ENCODE measurements at places on chromosomes 12 and 14.
A peak's percentile ranks its signal among the peaks of the same experiment; 100 is the strongest.

DNA sequence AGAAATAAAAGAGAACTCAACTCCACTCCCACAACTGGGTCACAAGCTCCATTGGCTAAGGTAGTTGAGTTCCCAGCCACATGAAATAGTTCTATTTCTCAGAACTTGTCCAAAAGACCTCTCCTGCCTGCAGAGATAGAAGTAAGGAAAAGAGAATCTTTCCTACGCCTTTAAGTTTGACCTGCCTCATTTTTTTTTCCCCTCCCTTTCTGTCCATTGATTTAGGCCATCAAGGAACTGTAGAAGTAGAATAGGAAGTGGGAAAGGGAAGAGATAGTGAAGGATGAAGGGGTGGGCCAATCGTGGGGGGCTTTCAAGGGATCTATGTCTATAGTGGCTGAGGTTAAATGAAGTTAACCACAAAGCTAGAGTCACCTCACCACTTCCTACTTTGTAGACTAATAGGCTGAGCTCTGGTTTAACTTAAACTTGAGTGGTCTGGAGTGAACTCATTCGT lies 13.9 kb upstream of the NUDT4 start:
- no peak for DNase-seq

DNA sequence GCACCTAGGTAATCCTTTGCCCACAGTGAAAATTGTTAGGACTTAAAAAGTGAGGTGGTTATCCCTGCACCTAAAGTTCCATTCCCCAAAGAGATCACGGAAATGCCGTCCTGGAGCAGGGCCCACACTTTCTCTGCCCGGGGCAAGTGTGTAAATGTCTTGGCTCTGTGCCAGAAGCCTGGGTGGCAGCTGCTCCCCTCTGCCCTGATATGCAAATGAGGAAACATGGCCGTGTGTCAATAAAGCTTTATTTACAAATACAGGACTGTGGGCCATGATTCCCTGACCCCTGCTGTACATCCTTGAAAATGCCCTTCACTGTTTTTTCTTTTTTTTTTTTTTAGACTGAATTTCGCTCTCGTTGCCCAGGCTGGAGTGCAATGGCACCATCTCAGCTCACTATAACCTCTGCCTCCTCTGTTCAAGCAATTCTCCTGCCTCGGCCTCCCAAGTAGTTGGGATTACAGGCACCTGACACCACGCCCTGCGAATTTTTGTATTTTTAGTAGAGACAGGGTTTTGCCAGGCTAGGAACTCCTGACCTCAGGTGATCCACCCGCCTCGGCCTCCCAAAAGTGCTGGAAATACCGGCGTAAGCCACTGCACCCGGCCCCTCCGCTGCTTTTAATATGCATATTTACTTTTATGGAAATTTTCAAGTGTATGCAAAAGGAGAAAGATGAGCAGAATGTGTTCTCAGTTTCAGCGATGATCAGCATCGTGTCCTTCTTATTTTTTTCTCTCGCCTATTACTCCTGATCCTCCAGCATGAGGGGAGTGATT lies 75.5 kb downstream of the GALNT9 start:
- no peak for DNase-seq

DNA sequence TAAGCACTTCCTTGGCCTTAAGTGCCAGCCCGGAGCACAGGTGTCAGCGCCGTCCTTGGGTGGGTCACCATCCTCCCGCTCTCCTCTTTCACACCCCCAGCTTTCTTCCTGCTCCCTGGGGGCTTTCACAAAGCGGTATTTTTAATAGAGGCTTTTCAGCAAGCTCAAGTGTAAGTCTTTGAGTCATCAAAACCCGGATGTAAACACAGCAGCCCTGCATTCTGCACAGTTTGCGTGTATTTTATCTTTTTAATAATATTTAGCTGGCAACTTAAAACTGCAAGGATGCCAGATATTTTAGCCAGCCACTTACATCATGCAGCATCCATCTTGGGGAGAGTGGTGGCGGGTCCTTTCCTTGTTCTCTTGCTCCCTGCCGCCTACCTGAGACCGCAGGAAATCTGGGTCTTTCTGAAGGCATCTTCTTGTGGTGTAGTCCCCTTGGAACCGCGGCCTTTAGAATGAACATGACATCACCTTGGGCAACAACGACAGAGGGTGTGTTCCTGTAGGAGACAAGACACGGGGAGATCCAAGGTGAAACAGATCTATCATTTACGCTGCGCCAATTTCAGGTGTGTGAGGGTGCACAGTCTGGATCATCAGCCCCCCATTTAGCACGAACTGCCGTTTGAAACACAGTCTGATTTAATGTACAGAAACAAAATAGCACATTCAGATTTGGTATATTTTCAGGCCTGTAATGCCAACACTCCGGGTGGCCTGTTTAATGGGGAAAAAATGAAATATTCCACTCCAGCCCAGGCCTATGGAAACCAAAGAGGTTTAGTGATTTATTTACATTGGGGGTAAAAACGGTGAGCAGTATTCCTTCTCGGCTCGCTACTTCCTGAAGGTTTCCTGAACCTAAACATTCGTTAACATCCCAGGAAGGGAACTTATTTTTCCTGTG lies 12.5 kb upstream of the IRF2BPL start:
- no peak for DNase-seq

DNA sequence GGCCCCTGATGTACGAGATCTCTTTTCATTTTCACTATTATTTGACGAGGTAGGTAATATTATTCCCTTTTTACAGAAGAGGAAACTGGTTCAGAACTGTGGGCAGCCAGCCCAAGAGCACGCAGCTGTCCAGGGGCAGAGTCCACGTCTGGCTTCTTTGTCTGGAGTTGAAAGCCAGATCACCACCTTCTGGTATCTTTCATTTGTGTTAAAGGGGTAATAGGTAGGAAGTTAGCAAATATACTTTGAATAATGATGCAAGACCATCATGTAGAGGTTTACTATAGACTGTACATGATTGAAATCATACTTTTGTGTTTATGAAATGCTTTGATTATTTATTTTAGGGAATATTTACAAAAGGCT lies 144.1 kb upstream of the AMIGO2 start:
- DNase-seq: no peak

GRCh38 chr14:70812124-70812818 lies 3.0 kb upstream of the MAP3K9 start:
- no peak for DNase-seq

- DNase-seq: no peak
Measured at GRCh38 chr12:79415746-79416435, 274.9 kb downstream of the PAWR start.

DNA sequence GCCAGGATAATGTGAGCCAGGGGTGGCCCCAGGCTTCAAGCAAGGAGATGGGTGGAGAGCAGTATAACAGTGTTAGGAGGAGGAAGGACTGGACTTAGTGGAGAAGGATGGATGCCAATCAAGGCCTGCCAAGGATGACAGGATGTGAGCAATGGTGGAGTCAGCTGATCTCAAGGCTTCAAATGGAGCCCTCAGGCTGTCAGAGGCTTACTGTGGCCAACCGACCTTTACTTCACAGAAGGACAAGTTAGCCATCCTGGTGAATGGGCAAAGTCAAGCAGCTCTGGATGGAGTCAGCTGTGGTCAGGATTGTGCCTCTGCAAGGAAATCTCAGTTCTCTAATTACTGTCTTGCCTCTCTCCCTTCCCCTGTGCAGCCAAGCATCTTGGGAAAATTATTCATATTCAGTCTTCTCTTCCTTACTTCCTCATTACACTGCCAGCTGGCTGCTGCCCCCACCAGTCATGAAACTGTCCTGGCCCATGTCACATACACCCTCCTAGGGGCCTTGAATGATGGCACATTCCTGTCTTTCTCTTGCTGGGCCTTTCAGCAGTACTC lies 7.6 kb upstream of the STAT6 start:
- no peak for DNase-seq

DNA sequence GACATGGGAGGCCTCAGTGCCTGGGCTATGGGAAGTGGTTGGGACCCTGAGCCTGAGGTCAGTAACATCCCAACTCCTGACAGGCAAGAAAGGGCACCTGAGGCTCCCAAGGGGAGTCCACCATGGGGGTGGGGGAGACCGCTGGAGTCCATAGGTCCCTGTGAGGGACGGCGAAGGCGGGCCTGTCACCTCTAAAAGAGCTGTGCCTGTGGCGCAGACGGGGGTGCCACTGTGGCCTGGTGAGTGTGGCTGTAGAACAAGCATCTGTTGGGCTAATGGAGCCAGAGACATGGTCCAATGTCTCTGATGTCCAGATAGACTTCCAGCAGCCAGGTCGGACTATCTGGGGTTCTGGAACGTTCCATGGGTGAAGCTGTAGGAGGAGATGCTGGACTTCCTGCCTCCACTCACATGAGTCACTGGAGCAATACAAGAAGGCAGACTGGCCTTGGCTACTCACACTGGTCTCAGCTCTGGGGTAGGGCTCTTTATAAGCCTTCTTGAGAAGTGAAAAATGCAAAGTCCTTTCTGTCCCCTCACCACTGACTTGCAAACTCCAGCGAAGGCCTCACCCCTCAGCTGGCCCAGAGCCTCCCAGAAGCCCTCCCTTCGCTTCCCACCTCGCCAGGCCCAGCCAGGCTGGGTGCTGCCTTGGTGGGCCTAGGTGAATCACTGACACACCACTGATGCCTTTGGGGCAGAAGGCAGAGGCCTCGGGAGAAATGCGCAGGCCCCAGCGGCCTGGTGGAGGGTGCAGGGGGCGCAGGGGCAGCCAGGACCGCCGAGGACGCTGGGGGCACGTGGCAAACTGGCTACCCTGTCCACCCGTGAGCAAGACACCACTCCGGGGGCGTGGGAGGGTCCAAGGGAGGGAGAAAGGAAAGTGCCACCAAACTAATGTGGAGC lies 1.1 kb upstream of the TRAF3 start:
- no peak for DNase-seq

DNA sequence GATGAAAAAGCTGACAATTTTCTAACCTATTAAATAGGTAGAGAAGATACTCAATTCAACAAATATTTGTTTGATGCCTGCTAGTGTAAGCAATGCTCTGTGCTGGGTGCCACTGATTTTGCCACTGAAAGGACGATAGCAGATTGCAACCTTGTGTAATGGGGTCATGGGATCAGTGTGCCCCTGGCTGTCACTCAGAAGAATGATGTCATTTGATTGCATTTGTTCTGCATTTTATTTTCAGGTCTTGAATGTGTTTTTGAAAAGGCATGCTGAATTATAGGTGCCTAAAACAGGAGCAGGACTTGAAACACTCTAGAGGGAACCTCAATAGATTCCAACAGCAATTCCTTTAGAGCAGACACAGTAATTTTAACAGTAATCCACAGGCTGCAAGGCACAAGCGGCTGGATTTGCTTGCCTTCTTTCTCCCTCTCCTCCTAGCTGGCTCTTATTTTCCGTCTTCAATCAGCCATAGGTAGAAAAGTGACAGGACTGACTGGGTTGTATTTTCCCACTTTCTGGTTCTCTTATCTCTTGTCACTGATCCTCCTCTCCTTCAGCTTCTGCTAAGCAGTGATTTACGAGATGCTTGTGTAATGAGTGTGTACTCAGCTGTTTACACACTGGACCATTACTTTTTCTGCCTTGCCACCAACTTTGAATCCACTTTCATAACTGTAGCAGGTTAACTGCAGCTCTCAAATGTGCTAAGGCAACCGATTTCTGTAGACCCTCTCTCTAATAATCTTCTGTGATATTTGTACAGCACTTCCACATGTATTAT lies 4.1 kb downstream of the PLXNC1 start:
- peak; percentile 46 for DNase-seq

DNA sequence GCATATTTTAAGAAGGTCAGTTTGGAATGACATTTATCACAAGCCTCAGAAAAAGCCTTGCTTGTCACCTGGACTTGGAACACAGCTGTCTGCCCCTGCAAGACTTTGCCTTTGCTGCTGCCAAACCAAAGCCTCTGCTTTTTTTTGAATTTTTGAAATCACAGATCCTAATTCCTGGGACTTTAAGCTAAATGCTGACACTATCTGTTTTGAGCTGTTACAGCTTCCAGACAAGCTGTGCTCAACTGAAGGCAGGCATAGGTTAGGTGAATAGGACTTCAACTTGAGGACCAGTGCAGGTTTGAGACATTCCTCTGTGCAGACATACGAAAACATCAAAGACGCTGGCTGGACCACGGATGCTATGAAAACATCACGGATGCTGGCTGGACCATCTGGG lies 11.3 kb upstream of the CDKN3 start:
- no peak for DNase-seq

GRCh38 chr12:14668591-14668990 lies 27.8 kb downstream of the GUCY2C start:
- no peak for DNase-seq

- no peak for DNase-seq
Measured at GRCh38 chr12:6539314-6539682, 5.0 kb downstream of the GAPDH start.

DNA sequence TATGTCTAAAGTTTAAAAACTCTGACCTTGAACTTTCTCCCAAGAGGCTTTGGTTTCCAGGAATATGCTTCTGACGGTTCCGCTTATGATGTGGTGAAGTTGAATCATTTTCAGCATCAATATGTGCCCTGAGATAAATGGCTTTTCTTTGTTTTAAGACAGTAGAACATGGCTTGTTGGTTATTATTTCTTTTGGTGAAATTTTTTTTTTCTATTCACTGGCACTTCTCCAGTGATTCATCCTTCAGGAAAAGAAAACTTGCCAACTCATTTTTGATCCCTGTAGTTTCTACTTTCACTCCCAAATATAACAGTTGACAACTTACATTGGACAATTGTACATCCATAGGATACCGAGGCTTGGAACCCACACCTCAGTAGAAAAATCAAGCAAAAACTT lies 1301.2 kb upstream of the FLRT2 start:
- no peak for DNase-seq

DNA sequence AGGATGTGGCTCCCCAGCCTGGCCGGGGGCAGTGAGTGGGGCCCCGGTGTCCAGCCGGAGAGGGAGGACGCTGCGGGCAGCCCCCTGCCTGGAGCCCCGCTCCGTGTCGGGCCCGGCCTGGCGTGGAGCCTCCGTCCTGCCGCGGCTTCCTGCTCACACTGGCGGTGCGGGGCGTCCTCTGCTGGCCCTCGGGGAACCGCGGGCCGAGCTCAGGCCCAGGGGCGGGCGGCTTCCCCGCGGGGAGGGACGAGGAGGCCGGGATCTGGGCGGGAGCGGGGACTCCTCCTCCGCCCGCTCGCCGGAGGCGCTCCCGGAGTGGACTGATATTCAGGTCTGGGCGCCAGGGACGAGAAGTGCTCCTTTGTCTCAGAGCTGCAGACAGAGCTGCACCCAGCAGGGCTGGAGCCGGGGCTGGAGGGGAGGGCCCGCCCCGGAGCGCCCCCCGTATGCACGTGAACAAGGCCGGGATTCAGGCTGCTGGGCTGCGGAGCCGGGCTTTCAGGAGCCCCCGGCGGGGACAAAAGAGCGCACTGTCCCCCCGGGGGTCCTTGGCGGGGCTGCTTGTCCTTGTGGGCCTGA lies 2.2 kb downstream of the MMP17 start:
- no peak for DNase-seq

DNA sequence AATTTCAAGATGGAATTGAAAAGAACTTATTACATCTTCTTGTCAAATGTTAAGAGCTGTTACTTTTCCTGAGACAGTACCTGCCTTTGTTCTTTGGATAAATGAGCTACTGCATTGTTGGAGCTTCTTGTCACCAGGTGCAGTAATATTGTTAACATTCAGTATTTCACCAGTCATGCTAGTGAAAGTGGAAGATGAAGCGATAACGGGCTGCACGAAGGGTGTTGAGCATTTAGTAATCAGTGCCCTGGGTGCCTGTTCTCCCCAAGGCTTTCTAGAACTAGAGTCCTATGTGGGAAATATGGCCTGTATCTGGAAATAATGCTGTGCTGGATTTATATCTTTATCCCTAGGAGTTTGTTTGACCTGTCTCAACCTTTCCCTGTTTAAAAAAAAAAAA lies 83.2 kb downstream of the PPP2R5C start:
- no peak for DNase-seq

Data from NCI-H187 (cell line).